ENCODE measurements at places on chromosomes 7 and 10.

GRCh38 chr10:55627501-55628051, 733.5 kb downstream of the ZWINT start:
- DNase-seq = no peak

DNA sequence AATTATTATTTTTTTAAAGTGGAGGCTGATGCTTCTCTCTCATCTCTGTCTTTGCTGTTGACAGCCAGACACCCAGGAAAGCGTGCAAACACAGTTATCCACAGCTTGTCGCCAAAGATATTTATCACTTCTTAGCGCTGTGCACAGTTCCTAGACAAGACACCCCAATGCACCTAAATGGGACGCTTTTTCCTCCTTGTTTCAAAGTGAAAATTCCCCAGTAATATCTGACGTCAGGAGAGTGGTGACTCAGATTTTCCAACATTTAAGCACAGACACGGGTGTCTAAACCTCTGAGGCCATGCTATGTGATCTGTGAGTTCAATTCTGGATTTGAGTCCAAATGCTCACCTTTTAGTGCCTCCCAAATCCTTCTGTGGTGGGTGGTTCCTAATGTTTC, 151.6 kb downstream of the EMX2 start:
- DNase-seq = no peak

DNA sequence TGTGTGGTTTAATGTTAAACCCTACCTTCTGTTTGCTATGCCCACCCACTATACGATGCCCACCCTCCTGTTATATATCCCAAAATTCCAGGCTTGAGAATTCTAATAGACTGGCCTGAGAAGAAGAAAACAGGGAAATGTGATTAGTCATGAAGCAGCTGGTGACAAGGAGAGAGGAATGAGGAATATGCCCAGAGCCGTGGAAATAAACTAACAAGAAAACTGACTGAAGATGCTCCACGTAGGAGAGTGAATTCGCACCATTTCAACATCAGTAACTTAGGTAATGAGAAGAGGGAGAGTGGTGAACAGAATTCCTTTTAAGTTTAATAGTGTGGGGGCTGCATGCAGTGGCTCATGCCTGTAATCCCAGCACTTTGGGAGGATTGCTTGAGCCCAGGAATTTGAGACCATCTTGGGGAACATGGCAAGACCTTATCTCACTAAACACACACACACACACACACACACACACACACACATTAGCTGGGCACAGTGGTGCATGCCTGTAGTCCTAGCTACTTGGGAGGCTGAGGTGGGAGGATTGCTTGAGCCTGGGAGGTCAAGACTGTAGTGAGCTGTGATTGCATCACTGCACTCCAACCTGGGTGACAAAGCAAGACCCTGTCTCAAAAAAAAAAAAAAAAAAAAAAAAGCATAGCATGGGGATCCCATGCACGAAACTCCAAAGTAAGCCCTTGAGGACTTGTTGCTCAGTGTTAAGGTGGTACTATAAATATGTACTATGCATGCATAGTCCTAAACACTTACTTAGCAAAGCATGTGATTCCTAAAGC, 16.1 kb upstream of the SYPL1 start:
- DNase-seq = no peak

GRCh38 chr7:101171442-101171837, 6.1 kb upstream of the VGF start:
- no peak for DNase-seq

DNA sequence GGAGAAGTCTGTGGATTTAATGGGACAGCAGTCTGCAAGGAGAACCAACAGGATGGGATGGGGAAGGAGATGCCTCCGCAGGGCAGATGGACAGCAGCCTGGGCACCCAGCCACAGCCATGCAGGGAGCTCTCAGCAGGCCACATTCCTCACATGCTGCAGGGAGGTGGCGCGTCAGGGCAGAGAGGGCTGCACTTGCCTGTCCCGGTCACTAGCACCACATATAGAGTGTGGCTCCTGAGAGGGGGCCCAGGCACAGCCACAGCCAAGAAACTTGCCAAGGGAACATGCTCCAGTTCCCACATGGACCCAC, 86.8 kb upstream of the ZMIZ1 start:
- no peak for DNase-seq

- no peak for DNase-seq
These were observed 255.3 kb downstream of the DNAJB9 start for GRCh38 chr7:108824840-108825580.

- DNase-seq = no peak
These were observed 966.0 kb downstream of the LRMDA start for GRCh38 chr10:76397181-76398042.

DNA sequence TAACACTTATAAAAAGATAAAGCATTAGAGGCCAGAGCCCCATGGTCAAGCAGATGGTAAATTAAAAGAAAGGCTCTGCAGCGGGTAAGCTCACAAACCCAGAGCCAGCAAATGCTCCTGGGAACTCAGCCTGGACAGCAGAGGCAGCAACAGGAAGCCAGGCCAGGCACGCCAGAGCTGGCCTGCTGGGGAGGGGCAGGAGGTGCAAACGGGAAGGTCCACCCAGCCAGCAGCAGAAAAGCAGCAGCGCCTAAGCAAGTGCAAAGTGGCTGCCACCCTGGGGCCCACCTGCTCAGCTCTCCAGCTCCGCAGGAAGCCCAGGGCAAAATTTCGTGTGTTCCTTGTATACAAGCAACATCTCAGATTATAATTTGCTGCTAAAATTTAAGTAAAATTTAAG, 82.7 kb upstream of the GPR22 start:
- no peak for DNase-seq

GRCh38 chr10:110081911-110082310, 74.1 kb downstream of the ADD3 start:
- DNase-seq = no peak

DNA sequence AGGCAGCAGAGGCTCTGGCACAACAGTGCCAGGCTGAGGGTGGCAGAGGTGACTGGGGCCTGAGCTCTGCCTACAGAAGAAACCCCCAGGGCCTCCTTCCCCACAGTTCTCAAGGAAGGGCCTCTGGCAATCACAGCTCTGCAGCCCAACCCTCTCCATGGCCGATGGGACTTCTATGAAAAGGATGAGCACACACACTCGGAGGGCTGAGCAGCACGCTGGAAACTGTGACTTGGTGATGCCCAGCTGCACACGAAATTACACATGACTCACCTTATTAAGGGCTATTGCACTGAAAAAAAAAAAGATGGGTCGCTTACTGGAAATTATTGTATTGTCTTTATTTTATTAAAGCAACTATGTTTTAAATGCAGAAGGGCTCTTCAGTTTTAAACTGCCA, 42.9 kb upstream of the LRRC18 start:
- DNase-seq = no peak

DNA sequence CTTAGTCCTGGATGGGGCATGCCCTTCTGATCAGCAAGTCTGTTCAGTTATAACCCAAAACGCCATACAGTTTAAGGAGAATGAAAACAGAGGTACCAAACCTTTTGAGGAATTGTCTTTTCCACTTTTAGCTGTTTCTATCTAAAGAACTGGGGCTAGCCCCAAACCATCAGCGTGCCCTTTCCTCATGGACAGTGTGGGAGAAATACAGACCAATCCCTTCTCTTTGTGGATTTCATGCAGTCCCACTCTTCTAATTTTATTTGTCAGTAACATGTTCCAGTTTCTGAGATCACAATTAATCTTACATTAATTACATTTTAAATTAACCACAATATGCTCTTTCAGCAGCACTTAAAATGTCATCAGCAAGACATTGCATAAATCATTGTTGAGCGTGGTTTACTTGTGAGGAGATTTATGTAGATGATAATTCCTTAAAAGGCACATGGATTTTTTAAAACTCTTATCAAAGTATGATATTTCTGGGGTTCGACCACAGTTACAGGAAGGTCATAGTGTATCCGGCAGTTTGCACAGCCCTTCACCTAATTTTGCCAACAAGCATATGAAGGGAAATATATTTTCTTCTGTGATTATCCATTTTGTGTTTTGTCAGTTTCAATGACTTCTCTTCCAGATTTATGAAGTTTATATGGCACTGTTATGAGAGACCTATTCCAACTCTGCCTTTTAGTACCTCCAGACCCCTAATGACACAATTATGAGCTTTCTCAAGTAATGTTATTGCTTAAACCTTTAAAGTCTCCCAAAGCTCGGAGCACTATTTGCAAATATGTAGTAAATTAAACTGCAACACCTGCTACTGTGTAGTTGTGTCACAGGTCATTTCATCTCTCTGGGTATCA, 868.4 kb upstream of the C7orf33 start:
- DNase-seq = no peak

- no peak for DNase-seq
These were observed 26.9 kb downstream of the SPOCK2 start for GRCh38 chr10:72061491-72061890.

Data from GM19239 (cell line).